ENCODE measurements at places on chromosomes 2 and 18.

DNA sequence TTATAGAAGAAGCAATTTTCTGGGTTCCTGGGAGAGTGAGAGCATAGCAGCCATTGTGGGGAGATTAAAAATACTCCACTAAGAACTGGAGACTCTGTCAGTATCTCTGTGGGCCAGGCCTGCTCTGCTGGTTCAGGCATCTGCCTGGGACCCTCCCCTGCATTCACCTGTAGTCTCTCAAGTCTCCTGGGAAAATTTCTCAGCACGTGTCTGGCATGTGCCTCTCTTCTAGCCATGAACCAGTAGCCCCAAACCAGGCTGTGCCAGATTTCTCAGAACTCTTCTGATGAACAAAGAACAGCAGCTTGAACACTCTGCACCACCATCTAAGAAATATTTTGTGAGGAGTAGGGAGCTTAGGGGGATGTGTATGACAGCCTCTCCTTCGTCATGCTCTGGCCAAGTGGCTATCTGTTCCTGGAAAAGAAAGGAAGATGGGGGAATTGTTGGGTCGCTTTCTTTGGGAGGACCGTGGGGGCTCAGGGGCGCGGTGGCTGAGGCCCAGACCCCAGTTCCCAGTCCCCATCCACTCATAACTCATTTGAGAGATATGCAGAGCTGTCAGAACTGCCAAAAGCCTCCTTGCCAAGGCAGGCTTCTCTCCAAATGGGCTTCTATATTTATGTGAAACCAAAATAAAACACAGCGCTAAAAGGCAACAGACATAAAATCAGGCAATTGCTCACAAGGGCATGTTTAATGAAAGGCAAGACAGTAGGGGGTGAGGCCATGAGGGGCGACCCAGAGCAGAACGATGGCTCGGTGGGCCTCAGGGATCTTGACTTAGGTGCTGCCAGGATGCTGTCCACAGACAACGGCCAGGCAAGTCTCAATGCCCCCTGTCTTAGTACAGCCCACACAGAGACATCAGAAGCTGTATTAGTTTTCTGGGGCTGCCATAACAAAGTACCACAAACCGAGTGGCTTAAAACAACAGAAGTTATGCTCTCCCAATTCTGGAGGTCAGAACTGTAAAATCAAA is 114.7 kb upstream of the TNP1 start:
- DNase-seq, result no peak

DNA sequence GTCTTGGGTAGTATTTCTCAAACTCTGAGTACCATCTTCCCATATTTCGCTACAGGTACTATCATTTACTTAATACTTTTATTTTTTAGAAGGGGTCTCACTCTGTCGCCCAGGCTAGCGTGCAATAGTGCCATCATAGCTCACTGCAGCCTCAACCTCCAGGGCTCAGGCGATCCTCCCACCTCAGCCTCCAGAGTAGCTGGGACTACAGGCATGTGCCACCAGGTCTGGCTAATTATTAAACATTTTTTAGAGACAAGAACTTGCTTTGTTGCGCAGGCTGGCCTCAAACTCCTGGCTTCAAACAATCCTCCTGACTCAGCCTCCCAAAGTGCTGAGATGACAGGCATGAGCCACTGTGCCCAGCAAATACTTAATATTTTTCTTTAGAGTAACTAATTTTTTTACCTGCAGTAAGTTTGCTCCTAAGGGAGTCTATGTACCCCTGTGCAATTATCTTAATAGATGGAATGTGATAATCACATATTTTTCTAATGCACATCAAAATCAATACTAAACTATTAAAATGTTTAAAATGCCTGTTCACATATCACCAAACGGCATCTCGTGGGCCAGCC is 100.6 kb upstream of the ST3GAL5 start:
- DNase-seq, result no peak

GRCh38 chr2:137892739-137893138 is 71.5 kb upstream of the HNMT start:
- no peak for DNase-seq

- DNase-seq, result peak; percentile 17
These were observed 82.1 kb downstream of the RNF144A start for GRCh38 chr2:6999211-6999877.

GRCh38 chr2:5834501-5834900 is 142.3 kb downstream of the SOX11 start:
- DNase-seq, result no peak

- DNase-seq, result no peak
These were observed 93.3 kb upstream of the SPRED2 start for GRCh38 chr2:65525616-65526231.

- DNase-seq, result no peak
These were observed 143.6 kb downstream of the COL4A4 start for GRCh38 chr2:227020416-227020815.

- no peak for DNase-seq
These were observed 40.7 kb downstream of the ATIC start for GRCh38 chr2:215352602-215353001.

- DNase-seq, result no peak
These were observed 82.0 kb downstream of the TMEM17 start for GRCh38 chr2:62423883-62424458.

- DNase-seq, result no peak
These were observed 38.3 kb upstream of the RALBP1 start for GRCh38 chr18:9437021-9437437.

GRCh38 chr2:24457696-24458386 is 33.2 kb upstream of the NCOA1 start:
- DNase-seq, result no peak

DNA sequence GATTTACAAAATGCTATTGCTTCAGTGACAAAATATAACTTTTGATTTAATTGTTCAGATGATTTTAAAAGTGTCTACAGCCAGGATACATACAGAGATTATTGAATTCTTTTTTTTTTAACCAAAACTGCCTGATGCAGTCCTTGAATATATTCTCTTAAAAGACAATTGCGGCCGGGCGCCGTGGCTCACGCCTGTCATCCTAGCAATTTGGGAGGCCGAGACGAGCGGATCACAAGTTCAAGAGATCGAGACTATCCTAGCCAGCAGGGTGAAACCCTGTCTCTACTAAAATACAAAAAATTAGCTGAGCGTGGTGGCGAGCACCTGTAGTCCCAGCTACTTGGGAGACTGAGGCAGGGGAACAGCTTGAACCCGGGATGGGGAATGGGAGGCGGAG is 497.0 kb upstream of the FSIP2 start:
- DNase-seq, result no peak

DNA sequence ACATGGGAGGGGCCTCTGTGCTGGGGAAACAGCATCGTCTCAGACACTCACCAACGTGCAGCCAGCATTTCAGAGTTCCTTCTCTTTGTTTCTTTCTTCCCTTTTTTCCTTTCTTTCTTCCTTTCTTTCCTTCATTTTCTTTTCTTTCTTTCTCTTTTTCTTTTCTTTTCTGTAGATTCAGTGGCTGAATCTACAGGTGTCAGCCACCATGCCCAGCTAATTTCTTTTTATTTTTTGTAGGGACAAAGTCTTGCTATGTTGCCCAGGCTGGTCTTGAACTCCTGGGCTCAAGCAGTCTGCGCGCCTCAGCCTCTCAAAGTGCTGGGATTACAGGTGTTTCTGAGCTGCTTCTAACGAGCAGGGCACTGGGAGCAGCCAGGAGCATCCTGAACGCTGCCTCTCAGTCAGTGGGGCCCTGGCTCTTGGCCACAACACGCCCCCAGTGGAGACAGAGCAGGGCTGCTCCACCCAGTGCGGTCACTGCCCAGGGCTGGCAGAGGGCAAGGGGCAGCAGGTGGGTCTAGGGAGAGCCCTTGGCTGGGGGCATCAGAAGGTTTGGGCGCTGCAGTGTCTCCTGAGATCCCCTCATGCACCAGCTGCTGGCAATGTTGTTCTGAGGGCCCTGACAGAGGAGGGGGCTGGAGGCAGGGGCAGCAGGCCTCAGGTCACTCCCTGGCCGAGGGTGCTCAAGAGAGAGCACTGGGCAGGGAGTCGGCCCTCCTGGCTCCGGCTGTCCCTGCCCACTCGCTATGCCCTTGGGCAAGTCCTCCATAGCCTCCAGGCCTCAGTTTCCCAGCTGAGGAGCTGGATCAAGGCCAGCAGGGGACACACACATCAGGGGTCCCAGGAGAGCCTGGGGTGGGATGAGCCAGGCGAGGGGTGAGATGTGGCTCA is 4.7 kb upstream of the KLHL30 start:
- DNase-seq, result no peak

GRCh38 chr2:145079641-145080040 is 559.7 kb upstream of the ZEB2 start:
- DNase-seq, result no peak

DNA sequence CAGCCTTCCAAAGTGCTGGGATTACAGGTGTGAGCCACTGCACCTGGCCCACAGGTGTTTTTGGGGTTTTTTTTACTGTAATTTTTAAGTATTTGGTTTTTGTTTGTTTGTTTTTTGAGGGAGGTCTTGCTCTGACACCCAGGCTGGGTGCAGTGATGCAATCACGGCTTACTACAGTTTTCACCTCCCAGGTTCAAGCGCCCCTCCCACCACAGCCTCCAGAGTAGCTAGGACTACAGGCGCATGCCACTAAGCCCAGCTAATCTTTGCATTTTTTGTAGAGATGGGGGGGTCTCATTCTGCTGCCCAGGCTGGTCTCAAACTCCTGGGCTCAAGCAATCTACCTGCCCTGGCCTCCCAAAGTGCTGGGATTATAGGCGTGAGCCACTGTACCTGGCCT is 7.3 kb upstream of the SLC11A1 start:
- DNase-seq, result no peak

DNA sequence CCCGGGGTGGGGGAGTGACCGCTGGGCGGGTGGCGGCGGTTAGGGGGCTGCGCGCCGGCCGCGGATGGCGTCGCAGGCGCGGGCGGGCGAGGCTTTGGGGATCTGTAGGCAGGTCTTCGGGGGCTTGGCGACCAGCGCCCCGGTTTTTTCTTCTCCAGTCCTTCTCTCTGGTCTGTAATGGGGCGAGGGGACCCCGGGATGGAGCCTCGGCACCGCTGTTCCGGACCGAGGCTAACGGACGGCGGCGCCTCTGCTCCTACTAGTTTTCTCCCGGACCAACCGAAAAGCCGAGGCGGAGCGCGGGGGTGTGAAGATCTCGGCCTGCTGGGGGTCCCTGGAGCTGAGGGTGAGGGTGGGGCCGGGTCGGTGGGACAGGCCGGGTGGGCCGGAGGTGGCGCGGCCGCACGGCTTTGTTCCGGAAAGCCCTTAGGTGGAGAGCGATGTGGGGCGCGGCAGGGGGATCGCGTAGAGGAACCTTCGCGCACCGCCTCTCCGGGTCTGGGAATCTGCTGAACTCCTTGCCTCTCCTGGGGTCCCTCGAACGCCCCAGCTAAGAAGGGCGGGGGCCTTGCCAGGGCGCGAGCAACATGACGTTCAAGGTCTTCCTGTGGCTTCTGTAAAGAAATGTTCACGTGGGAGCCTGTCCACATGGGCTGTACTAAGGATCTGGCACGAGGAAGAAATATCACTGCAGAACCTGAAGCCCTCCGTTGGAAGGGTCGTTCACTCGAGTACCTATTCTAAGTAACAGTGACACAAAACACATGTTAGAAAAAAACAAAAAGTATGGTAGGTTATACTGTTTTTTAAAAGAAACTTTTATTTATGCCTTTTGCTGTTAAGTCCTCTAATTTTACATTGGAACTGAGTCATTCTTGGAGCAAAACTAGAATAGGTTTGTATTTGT is 861 bp downstream of the SLC39A10 start:
- peak; percentile 43 for DNase-seq

All from CD8-positive, alpha-beta T cell (primary cell).